A549 treated with DMSO at 1 μM for 4 hours (cell line): ENCODE measurements at places on chromosomes 5 and 9. TPM values are rescaled to one million over a fixed set of nuclear protein-coding genes. Genes with fewer than 3 reads are reported as not detected.

CCIN gene
- total RNA-seq, result 0.06 to 0.10 TPM in 2 of 5 replicates, not detected in the others

RANBP17 gene
- total RNA-seq, result 2.5 to 3.8 TPM (median 3.2 TPM) in 5 replicates

GABRA6 gene
- total RNA-seq, result not detected in 5 replicates

MYO10 gene
- total RNA-seq, result 67.4 to 95.9 TPM (median 83.8 TPM) in 5 replicates

FAM200C gene
- 1.3 to 2.7 TPM (median 2.5 TPM) in 5 replicates for total RNA-seq

LCNL1 gene
- 0.02 to 0.10 TPM (median 0.05 TPM) in 3 of 5 replicates, not detected in the others for total RNA-seq

NRG2 gene
- total RNA-seq, result 2.0 to 2.3 TPM (median 2.2 TPM) in 5 replicates

TXNDC15 gene
- total RNA-seq, result 47.5 to 57.1 TPM (median 51.1 TPM) in 5 replicates

CDO1 gene
- total RNA-seq, result not detected in 5 replicates

ZSWIM6 gene
- total RNA-seq, result 5.4 to 7.9 TPM (median 7.1 TPM) in 5 replicates

SPATA31A5 gene
- not detected in 5 replicates for total RNA-seq

F12 gene
- total RNA-seq, result 13.8 to 24.7 TPM (median 20.7 TPM) in 5 replicates

TMC1 gene
- total RNA-seq, result 0.05 to 0.19 TPM in 2 of 5 replicates, not detected in the others

LRRTM2 gene
- total RNA-seq, result not detected in 5 replicates

ADAMTS13 gene
- total RNA-seq, result 0.49 to 0.82 TPM (median 0.52 TPM) in 5 replicates

ARHGEF37 gene
- total RNA-seq, result 0.73 to 1.3 TPM (median 0.89 TPM) in 5 replicates
